ENCODE measurements at places on chromosomes 3 and 15.

- DNase-seq, result no peak
These were observed 26.9 kb downstream of the PRKAR2A start for GRCh38 chr3:48820612-48821324.

- DNase-seq, result no peak
These were observed 35.3 kb downstream of the MUC20 start for GRCh38 chr3:195755791-195756676.

GRCh38 chr3:50155491-50155878, 361 bp downstream of the SEMA3F start:
- DNase-seq, result no peak

GRCh38 chr3:57130571-57131209, 34.5 kb downstream of the IL17RD start:
- peak; percentile 64 for DNase-seq

GRCh38 chr3:78517965-78518364, 1249.8 kb downstream of the ROBO1 start:
- no peak for DNase-seq

GRCh38 chr3:121698901-121699300, 38.2 kb upstream of the HCLS1 start:
- DNase-seq, result no peak

DNA sequence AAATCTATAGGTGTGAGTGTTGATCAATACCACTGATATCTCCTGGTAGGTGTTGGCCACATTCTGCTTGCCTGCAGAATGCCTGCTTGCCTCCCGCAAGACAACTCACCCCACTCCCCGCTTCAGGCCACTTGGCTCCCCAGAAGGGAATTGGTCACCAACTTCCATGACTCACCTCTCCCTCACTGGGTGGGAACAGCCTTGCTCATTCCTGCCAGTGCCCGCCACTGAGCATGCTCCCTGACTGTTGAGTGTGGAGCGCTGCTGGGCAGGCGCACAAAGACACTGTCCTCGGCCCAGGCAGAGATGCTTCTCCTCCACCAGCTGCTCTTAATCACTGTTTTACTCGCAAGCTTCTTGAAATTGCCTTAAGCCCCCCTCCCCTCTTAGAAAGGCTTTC, 57.3 kb upstream of the PPP2R3A start:
- no peak for DNase-seq

DNA sequence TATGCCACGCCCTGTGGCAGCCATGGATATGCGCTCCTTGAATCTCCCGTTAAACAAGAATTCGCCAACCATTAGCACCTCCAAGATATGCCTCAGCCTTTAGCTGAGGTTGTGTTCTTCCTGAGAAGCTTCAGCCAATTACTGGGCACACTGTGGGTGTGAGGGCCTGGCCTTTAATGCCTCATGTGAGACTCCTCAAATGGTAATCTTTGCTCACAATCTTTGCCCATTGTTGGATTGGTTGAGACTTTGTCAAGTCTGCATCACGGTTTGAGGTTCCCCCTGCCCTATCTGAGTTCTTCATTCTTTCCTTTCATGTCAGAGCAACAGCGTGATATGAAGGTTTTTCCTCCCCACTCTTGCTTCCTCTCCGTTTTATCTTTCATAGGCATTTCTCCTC, 108.1 kb upstream of the CCDC54 start:
- DNase-seq, result no peak

- DNase-seq, result no peak
These were observed 76.7 kb upstream of the FAM3D start for GRCh38 chr3:58743296-58743695.

DNA sequence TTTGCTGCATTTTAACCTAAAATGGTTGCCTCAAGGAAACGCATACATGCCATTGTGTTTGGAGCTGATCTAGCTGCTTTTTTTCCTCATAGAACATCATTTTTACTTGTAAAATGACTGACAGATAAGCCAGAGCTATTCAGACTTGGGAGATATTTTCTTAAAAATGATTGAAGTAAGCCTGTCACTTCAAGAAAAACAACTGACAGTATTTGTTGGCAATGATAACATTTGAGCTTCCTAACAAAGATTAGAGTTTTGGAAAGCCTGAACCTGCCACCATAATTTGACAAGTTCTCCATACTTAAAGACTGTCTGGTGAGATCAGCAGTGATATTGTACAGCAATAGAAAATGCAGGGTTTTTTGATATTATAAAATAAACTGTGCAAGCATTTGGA, 27.6 kb upstream of the MRPL3 start:
- DNase-seq, result no peak

DNA sequence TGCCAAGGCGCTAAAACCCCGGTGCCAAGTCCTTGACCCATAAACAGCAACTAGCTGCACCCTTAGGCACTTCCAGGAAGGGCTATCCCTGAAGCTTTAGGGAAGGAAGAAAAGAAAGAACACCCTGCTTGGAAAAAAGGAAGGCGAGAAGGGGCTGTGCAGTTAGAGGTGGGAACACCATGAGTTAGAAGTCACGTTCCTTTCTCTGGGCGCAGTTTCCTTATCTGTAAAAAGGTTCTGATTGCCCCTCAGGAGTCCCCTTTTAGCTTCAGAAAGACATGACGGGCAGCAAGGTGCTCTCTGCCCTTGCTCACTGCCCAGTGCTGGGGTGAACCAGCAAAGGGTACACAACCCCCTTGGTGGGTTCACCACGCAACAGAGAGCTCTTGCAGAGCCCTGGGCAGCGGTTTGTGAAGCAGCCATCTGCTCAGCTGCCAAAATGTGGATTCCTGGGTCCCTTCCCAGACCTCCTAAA, 798 bp downstream of the GCHFR start:
- DNase-seq, result no peak

GRCh38 chr3:172511783-172512762, 11.2 kb downstream of the TNFSF10 start:
- peak; percentile 72 for DNase-seq

DNA sequence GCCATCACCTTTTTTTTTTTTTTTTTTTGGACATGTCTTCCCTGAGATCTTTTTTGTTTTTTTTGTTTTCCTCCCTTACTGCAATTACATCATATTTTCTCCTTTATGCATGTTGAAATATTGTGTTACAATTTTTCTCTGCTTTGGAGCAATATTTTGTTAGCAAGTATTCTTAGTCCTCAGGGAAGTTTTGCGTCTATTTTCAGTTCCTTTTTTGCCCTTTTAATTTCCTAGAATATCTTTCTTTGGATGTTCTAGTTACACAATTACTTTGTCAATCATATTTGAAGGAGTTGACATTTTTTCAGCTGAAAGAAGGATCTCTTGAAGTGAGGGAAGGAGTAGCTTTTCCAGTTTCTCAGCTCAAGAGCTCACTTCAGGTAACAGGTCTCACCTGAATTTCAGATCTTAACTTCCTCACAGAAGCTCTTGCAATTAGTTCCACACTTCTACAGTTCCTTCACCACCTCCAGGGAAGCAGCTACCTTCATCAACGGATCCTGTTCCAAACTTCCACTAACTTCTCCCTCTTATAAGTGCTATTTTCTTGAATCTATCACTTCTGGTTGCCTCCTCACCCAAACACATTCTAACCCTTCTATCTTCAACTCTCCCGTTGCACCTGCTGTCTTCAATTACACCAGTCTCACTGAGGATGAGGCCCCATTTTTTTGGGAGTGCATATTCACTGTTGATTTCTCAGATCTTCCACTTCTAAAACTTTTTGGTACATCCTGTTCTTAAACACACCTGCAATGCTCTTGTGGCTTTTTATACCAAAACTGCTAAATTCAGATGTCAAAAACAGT, 57.8 kb upstream of the CPOX start:
- no peak for DNase-seq

GRCh38 chr3:187375581-187375980, 7.4 kb downstream of the RTP4 start:
- DNase-seq, result no peak

GRCh38 chr3:109532257-109533216, 195.2 kb upstream of the DPPA4 start:
- DNase-seq, result no peak

GRCh38 chr3:23004971-23005370, 198.2 kb upstream of the UBE2E2 start:
- no peak for DNase-seq

DNA sequence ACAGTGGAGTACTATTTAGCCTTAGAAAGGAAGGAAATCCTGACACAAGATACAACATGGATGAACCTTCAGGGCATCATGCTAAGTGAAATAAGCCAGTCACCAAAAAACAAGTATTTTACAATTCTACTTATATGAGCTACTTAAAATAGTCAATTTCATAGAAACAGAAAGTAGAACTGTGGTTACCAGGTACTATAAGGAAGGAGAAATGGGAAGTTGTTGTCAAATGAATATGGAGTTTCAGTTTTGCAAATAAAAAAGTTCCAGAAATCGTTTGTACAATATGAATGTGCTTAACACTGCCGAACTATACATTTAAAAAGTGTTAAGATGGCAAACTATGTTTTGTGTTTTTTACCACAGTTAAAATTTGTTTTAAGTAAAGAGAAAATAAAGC, 26.8 kb downstream of the TRANK1 start:
- no peak for DNase-seq

- no peak for DNase-seq
These were observed 56.7 kb downstream of the MYO1E start for GRCh38 chr15:59315914-59316451.

DNA sequence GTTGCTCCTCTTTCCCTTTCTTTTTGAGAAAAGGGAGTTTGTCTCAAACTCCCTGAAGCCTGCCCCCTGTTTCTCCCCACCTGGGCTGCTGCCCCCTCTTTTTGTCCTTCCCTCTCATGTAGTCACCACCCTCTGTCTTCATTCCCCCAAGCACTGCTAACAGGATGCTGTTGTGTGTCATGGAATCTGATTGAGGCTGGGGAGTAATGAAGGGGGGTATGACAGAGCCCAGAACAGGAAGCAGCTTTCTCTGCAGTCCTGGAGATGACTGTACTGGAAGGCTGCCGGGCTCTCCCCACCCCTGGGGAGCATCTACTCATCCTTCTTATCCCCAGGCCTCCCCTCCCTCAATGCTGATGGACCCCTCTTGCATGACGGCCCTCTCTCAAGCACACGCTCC, 181.6 kb downstream of the ABHD5 start:
- DNase-seq, result no peak

GRCh38 chr3:31105438-31106077, 211.1 kb upstream of the GADL1 start:
- DNase-seq, result no peak

DNA sequence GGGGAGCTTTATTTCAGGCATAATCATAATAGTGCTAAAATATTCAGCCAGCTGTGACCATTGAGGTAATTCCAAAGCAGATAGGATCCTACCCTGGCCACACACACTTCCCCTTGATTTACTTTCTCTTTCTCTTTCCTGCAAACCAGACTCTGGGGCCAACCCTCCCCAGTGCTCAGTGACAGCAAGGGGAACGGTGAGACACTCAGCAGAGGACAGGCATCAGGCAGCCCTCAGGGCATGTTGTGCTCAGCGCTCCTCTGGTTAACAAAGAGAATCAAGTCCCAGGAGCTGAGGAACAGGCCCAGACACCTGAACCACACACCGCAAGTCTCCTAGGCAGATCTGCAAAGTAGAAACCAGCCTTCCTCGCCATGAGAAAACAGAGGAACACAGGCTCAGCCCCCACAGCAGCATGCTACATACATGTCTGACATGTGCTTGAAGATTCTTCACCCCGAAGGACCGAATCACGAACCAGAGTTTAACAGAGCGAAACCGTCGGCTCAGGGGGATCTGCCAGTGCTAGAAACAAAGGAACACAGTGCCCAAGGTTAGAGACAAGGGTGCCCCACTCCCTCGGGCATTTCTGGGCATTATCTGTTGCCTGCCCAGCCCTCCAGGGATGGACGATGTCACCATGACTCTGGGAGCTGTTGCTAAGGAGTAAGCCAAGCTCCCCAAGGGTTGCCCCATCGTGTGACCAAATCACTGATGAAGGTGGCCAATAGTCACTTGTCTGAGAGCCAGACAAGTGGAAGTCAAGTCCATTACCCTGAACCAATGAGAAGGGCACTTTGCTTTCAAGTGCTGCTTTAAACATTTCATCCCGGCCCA, 17.5 kb downstream of the HDC start:
- no peak for DNase-seq

GRCh38 chr15:56496635-56497034, 31.7 kb upstream of the MNS1 start:
- DNase-seq, result no peak

- DNase-seq, result no peak
These were observed 210.6 kb upstream of the ATP10A start for GRCh38 chr15:26073430-26074333.

- no peak for DNase-seq
These were observed 2.1 kb downstream of the ZNF609 start for GRCh38 chr15:64462492-64462891.

- DNase-seq, result no peak
These were observed 23.2 kb downstream of the LIPC start for GRCh38 chr15:58454950-58455401.

DNA sequence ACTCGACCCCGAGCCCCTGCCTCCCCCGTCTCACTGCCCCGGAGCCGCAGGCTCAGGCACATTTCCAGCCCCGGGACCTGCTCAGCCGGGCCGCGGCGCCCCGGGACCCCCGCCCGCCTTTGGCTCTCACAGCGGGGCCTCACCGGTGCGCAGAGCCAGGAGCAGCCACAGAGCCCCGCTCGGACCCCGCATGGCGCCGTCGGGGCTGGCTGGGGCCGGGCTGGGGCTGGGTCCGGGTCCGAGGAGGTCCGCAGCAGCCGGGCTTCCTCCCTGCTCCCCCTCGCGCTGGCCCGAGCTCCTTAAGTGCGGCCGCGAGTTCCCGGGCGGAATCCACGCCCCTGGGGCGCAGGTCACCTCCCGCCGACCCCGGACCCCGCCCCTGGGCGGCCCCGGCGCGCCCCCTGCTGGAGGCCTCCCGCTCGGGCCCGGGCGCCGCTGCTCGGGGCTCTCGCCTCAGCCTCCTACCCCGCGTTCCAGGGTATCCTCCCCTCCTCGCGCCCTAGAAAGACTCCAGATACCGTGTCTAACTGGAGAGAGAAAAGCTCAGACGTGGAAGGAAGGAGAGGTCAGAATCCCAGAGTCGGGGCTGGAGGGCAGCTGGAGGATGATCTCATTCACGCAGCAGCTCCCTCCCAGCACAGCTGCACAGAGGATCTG, at the start of gene MELTF:
Gene MELTF, minus strand, starts transcription at position 307 of the 657 bp plus-strand sequence. Its CDS starts 115 bp downstream, at position 192.
- peak; percentile 79 for DNase-seq

DNA sequence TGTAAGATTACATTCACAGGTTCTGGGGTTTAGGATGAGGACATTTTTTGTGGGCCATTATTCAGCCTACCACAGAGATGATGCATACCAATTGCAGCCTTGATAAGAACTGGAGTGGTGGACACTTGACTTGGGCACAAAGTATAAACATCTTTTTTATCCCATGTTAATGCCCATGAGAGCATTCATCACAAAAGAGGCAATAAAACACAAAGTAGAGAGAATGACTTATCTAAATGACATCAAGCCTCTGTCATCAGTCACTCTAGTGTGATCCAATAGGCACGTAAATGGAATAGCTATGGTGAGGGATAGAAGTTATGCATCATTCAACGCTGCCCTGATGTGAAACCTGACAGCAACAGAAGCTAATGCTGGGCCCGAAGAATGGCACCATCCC, 25.8 kb downstream of the VEPH1 start:
- DNase-seq, result no peak

DNA sequence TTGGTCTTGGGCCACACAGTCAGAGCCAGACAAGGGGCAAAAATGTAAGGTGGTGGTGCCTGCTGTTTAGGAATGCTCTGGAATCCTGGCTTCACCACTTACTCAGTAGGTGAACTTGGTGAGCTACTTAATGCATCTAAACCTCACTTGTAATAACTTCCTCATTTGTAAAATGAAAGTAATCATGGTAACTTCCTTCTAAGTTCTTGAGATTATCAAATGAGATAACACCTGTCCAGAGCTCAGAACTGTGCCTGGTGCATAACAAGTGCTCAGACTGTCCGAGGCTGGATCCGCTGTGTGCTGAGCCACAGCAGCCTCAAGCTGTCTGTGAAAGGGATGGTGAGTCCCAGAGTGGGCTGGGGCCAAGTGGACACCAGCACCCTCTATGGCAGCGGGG, 62.8 kb upstream of the KY start:
- DNase-seq, result no peak
